HuH-7 (cell line): ENCODE measurements at places on chromosomes 5 and 9.

- DNase-seq: no peak
Observed at GRCh38 chr5:2985718-2986117, 234.2 kb upstream of the IRX2 start.

DNA sequence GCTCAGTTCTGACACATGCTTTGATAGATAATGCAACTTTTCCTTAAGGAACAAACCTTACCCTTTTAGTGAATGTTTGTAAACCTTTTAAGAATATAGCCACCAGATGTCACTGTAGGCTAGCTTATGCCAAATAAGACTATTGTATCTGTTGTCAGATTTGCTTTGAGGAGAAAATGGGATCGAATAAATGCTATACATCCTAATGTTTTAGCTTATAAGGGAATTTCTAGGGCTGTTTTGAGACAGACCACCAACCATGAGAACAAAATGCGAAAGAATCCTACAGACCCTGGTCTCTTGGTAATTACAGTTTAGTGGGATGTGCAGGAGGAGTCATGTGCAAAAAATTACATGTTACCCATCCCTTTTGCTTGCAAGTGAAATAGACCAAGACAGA, 127.6 kb upstream of the NMUR2 start:
- DNase-seq: peak; percentile 7

GRCh38 chr9:113514061-113514460, 50.5 kb downstream of the RGS3 start:
- no peak for DNase-seq

- no peak for DNase-seq
Observed at GRCh38 chr9:98547606-98548005, 161.1 kb downstream of the GABBR2 start.

- DNase-seq: no peak
Observed at GRCh38 chr5:79416499-79416898, 97.4 kb downstream of the HOMER1 start.

GRCh38 chr5:149549461-149550267, 1.6 kb downstream of the CSNK1A1 start:
- DNase-seq: peak; percentile 17
